ENCODE measurements at places on chromosomes 12 and 14. TPM values are rescaled to one million over a fixed set of nuclear protein-coding genes. Genes with fewer than 3 reads are reported as not detected.

GRCh38 chr12:118866346-118866745 is 115.0 kb upstream of the SRRM4 start:
- H3K27me3 ChIP-seq, result no peaks in the 10 kb centered on the region
- no peak overlapping the region for H3K4me3 ChIP-seq
- no peak for DNase-seq
- H3K27ac ChIP-seq, result no peak overlapping the region
- no peaks in the 10 kb centered on the region for H3K4me1 ChIP-seq
- H3K36me3 ChIP-seq, result peaks cover 6% of the 10 kb centered on the region

DNA sequence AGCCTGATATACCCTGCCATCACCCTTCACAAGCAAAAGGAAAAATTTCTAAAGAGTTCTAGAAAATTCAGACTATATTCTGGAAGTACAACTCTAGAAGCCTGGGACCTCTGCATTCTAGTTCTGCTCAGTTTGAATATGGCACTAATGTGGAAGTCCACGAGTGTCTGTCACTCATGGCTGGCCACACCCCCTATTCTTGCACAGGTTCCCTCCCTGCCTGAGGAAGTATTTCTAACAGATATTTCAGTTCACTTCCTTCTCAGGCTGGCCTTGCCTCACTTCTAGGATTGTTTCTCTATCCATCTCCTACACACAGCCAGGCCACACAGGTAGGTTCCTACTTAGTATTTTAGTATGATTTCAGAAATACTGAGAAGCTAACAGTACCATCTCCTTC is 67.4 kb downstream of the PHLDA1 start:
- H3K36me3 ChIP-seq, result no peaks in the 10 kb centered on the region
- no peak for DNase-seq
- H3K4me1 ChIP-seq, result peaks cover 23% of the 10 kb centered on the region

GRCh38 chr12:56159482-56160192 is 1.5 kb downstream of the MYL6 start:
- H3K4me3 ChIP-seq, result peak overlapping the region; percentile 98
- no peak for DNase-seq
- peaks cover 41% of the 10 kb centered on the region for H3K4me1 ChIP-seq
- H3K27me3 ChIP-seq, result peaks cover 31% of the 10 kb centered on the region
- peaks cover 57% of the 10 kb centered on the region for H3K36me3 ChIP-seq

DNA sequence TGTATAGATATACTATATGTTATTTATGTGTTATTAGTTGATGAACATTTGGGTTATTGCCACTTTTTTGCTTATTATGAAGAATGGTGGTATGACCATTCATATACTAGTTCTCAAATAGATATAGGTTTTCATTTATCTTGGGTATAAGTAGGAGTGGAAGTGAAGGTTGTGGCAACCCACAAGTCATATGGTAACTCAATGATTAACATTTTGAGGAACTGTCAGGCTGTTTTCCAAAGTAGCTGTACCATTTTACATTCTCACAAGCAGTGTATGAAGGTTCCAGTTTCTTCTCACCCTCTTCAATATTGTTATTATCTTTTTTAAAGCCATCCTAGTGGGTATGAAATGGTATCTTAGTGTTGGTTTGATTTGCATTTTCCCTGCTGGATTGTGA is 19.0 kb upstream of the MSRB3 start:
- H3K4me3 ChIP-seq, result no peak overlapping the region
- no peak overlapping the region for H3K27ac ChIP-seq
- no peaks in the 10 kb centered on the region for H3K27me3 ChIP-seq
- no peaks in the 10 kb centered on the region for H3K4me1 ChIP-seq
- H3K36me3 ChIP-seq, result no peaks in the 10 kb centered on the region

GRCh38 chr12:126342866-126343265 is 1277.6 kb downstream of the AACS start:
- H3K27me3 ChIP-seq, result no peaks in the 10 kb centered on the region
- no peak overlapping the region for H3K27ac ChIP-seq
- H3K4me1 ChIP-seq, result peaks cover 7% of the 10 kb centered on the region

- H3K27me3 ChIP-seq, result no peaks in the 10 kb centered on the region
- peaks cover 32% of the 10 kb centered on the region for H3K4me1 ChIP-seq
- peaks cover 44% of the 10 kb centered on the region for H3K36me3 ChIP-seq
- H3K27ac ChIP-seq, result no peak overlapping the region
- DNase-seq, result no peak
Measured at GRCh38 chr12:119679490-119679889, 11.6 kb downstream of the PRKAB1 start.

DNA sequence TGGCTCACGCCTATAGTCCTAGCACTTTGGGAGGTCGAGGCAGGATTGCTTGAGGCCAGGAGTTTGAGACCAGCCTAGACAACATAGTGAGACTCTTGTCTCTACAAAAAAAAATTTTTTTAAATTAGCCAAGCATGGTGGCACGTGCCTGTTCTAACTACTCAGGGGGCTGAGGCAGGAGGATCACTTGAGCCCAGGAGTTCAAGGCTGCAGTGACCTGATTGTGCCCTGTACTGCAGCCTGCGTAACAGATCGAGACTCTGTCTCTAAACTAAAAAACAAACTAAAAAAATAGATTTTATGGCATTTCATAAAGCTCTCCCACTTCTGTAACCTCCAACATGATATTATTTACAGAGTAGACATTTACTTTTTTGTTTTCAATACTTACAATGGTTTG is 29.6 kb downstream of the PNMA1 start:
- no peak for DNase-seq
- H3K4me3 ChIP-seq, result no peak overlapping the region
- H3K27me3 ChIP-seq, result no peaks in the 10 kb centered on the region
- peaks cover 14% of the 10 kb centered on the region for H3K36me3 ChIP-seq

GRCh38 chr14:95389471-95390011 is 69.8 kb upstream of the CLMN start:
- no peaks in the 10 kb centered on the region for H3K36me3 ChIP-seq
- no peak overlapping the region for H3K27ac ChIP-seq
- H3K27me3 ChIP-seq, result peaks cover 7% of the 10 kb centered on the region
- DNase-seq, result no peak

DNA sequence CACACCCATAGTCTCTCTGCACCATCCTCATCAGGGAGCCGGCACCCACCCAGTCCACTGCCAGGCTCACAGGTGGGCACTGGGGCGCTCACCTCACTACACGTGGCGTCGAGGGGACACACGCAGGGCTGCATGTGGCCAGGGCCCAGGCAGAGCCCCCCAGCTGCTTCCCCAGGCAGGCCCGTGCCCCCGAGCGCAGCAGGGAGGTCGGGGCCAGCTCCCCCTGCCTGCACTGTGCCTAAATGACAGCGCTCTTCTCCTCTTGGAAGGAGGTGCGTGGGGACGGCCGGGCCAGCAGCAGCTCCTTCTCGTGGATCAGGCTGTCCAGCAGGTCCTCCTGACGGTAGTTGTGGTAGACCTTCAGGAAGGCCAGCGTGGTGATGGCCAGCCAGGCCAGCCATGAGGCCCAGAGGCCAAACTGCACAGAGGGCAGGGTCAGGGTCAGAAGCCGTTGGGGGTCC is 11.3 kb downstream of the TMEM179 start:
- peaks cover 21% of the 10 kb centered on the region for H3K27me3 ChIP-seq
- no peak for DNase-seq
- no peak overlapping the region for H3K27ac ChIP-seq
- H3K4me3 ChIP-seq, result no peak overlapping the region
- no peaks in the 10 kb centered on the region for H3K36me3 ChIP-seq

DNA sequence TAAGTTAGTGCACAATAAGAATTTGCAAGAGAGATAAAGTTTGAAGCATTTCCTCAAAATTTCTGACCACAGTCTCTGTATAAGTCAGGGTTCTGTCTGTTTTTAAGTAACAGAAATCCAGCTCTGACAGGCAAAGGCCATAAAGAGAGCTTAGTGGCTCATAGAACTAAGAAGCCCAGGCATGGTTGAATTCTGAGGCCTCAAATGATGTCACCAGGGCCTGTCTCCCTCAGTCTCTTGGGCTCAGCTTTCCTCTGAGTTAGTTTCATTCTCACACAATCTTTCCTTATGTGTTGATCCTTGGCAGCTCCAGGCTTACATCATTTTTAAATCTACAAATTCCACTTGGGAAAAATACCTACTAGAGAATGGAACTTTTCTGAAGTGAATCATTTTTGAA is 173.4 kb upstream of the ATP2B1 start:
- peaks cover 8% of the 10 kb centered on the region for H3K4me1 ChIP-seq
- H3K27ac ChIP-seq, result no peak overlapping the region
- DNase-seq, result no peak
- no peak overlapping the region for H3K4me3 ChIP-seq

- peak overlapping the region; percentile 88 for H3K27ac ChIP-seq
- H3K36me3 ChIP-seq, result peaks cover 29% of the 10 kb centered on the region
- peaks cover 97% of the 10 kb centered on the region for H3K4me1 ChIP-seq
- peak overlapping the region; percentile 66 for H3K4me3 ChIP-seq
Measured at GRCh38 chr12:27619308-27619707, 76.9 kb upstream of the REP15 start.

Gene SCN8A
- 12.7 TPM for total RNA-seq

Gene TAS2R8
- not detected for total RNA-seq

DNA sequence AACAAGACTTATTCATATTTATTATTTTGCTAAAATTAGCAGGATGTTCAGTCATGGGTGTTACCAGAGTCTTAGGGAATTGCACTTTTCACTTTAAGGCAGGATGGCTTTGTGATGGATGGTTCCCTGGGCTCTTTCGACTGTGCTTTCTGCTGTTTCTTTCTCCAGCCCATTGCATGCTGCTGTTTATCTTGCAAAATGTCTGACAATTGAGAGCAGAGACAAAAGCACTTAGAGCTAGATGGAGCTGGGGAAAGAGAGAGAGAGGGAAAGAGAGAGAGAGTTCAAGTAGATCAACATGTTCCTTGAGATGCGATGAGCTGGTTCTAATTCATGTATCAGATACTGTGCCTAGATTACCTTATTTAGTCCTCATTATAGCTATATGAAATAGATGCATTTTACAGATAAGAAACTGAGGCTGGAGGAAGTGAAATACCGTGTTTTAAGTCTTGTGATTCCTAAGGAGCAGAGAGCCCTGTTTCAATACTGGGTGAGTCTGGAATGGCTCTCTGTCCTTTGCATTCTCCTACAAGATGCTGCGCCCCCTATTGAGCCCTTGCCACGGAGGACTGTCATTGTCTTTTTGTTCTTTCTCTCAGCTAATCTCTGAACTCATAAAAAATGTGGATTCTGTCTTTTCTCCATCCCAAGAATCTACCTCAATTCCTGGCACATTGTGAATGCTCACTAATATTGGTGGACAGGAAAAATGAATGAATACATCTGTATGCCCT is 227.9 kb downstream of the ALG10B start:
- H3K27me3 ChIP-seq, result no peaks in the 10 kb centered on the region
- DNase-seq, result no peak
- H3K4me1 ChIP-seq, result no peaks in the 10 kb centered on the region
- H3K4me3 ChIP-seq, result no peak overlapping the region

DNA sequence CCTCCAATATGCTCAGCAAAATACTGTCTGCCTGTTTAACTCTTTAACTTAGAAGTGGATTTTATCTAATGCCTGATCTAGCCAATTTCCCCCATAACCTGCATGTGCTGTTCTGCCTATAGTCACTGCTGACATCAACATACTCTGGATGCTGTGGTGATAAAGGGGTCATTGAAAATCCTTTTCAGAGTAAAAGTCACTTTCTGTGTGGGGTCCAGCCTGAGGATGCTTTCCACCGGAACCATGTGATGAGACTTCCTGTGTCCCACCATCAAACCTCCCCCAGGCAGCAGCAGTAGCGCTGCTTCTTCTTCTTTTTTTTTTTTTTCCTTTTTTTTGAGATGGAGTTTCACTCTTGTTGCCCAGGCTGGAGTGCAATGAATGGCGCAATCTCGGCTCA is 607.0 kb downstream of the BCL11B start:
- H3K4me3 ChIP-seq, result no peak overlapping the region
- no peaks in the 10 kb centered on the region for H3K4me1 ChIP-seq
- no peak overlapping the region for H3K27ac ChIP-seq
- no peak for DNase-seq

- H3K36me3 ChIP-seq, result peaks cover 7% of the 10 kb centered on the region
- H3K27me3 ChIP-seq, result no peaks in the 10 kb centered on the region
- DNase-seq, result peak; percentile 94
- H3K4me1 ChIP-seq, result peaks cover 76% of the 10 kb centered on the region
- peak overlapping the region; percentile 41 for H3K4me3 ChIP-seq
Measured at GRCh38 chr12:91140026-91140931, 29.0 kb upstream of the LUM start.

GRCh38 chr12:47576289-47576945 is 129.4 kb downstream of the RPAP3 start:
- peaks cover 20% of the 10 kb centered on the region for H3K27me3 ChIP-seq
- no peaks in the 10 kb centered on the region for H3K36me3 ChIP-seq
- no peak overlapping the region for H3K4me3 ChIP-seq
- no peak overlapping the region for H3K27ac ChIP-seq
- H3K4me1 ChIP-seq, result no peaks in the 10 kb centered on the region

- H3K27me3 ChIP-seq, result peaks cover 1% of the 10 kb centered on the region
- H3K36me3 ChIP-seq, result no peaks in the 10 kb centered on the region
- no peak for DNase-seq
- H3K4me3 ChIP-seq, result peak overlapping the region; percentile 77
- H3K27ac ChIP-seq, result peak overlapping the region; percentile 17
- H3K4me1 ChIP-seq, result peaks cover 51% of the 10 kb centered on the region
Measured at GRCh38 chr12:2051700-2052621, 826 bp upstream of the CACNA1C start.

DNA sequence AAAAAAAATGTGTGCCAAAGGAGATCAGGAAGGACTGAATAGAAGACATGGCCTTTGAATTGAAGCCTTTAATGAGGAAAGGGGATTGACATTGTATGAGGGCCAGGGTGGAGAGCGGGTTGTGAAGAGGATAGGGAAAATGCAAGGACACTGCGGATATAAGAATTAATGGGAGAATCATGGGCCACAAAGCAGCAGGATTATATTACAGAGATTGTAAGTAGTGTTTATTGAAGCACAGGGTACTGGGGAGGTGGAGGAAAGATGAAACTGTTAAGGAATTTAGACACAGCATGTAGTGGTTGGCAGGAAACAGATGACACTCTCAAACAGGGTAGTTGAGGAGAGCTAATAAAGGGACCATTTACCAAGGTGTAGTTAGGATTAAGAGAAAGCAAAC is 16.4 kb upstream of the POC1B start:
- H3K27ac ChIP-seq, result no peak overlapping the region
- no peak overlapping the region for H3K4me3 ChIP-seq

Gene SLC17A8
- not detected for total RNA-seq

Gene SGPP1
- total RNA-seq, result 23.5 TPM

Measured in HFFc6 (cell line).